ENCODE measurements at places on chromosomes 5 and 9. TPM values are rescaled to one million over a fixed set of nuclear protein-coding genes. Genes with fewer than 3 reads are reported as not detected.

- DNase-seq: no peak
Observed at GRCh38 chr5:129271308-129271707, 176.8 kb downstream of the ISOC1 start.

DNA sequence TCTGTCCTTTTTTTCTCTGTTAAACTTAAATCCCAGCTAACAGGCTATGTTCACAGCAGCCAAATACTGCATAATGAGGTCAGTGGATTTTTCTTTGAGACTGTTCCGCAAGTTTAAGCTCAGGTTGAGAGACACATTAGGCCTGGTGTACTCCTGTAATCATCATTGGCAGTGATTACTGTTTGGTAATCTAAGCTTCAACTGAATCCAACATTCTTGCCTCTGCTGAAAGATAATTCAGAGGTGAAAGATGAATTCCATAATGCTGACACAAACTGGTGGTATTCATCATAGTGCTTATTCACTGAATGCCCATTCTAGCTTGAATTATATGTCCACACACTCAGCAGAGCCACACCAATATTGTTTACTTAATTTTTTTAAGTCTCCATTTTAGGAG lies 108.5 kb downstream of the NFIB start:
- DNase-seq: no peak

DNA sequence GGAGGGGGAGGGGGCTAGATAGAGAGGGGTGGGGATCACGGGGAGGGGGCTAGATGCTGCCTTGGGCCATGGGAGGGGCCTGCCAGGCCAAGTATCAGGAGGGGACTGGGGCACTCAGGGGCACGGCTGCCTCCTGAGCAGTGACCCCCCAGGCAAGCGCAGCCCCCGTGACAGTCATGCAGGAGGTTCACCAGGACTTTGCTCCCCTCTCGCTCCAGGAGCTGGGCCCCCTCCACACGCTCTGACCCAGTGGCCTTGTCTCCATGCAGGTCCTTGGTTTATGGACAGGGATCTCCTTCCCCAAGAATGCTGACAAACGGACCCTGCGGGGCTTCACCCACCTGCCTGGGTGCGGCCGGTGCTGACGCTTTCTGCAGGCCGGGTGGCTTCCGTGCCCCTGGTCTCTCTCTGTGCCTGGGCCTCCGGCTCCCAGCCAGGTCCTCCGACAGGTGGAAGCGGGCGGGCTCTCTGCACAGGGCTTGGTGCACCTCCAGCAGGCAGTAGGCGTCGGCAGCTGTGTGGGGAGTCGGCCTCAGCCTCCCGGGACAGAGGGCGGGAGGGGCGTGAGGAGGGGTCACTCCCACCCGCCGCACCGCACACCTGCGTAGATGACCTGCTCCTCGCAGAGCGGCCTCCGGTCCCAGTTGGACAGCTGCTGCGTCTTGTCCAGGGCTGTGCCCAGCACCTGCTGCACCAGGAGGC lies 46.8 kb upstream of the NRARP start:
- no peak for DNase-seq

- DNase-seq: no peak
Observed at GRCh38 chr5:179237770-179238627, 107.3 kb downstream of the ADAMTS2 start.

DNA sequence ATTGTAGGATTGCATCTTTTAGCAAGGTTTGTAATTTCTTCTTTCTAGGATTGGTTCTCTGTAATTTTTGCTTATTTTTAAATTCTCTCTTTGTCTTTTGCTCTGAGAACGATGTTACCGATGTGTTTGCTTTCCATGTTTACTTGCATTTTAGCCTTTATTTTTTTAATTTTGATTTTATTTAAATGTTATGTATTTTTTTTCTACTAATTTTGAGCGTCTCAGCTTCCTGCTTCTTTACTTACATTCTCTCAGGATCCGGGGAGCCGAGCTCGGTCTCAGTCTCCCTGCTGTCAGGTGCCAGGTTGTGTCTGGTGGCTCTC lies 20.9 kb downstream of the ANXA2R start:
- DNase-seq: no peak

DNA sequence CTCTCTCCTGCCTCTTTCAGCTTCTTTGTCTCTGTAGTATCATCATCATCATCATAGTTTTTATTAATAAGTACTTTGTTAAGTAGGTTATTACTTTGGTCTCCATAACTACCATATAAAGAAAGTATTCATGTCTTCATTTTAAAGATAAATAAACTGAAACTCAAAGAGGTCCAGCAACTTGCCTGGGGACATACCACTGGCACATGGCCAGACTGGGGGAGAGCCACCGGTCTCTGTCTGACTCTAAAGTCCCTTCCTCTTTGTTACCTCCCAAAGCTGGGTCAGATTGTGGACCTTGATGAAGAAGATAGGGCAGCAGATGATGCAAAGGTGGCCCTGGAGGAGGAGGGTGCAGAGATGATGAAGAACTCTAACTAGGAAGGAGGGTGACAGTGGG lies 8.5 kb downstream of the CDX1 start:
- DNase-seq: no peak

GRCh38 chr5:17396247-17396646 lies 101.8 kb upstream of the TAF11L2 start:
- no peak for DNase-seq

DNA sequence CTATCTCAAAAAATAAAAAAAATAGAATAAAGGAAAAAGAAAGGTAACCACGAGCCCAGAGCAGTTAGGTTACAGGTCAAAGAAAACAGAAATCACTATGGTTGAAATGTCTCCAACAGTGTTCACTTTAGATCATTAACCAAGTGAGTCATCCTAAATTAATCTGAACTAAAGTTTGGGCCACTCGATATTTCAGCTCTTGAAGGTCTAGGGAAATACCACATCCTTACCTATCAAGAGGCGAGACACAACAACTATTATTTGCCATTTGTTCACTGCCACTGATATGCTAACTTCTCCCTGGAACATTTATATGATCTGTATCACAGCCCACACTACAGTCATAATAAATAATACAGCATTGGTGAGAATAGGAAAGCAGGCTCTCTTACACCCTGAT lies 111.3 kb upstream of the NR5A1 start:
- no peak for DNase-seq

DNA sequence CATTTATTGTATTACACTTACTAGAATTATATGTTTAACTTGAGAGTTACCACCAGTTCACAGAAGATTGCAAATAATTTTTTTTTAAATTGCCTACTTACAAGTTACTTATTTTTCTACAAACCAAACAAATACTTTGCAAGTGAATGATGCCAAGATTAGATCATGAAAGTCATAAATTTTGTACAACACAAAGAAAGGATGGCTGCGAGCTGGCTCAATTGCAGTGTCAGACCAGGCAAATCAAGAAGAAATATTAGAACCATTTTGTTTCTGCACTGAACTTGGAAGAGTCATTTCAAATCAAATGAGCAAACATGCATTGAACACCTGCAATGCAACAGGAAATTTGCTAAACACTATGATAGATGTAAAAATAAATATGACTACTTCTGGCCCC lies 97.3 kb downstream of the PLCXD3 start:
- DNase-seq: no peak

CEL gene
- total RNA-seq: 1.9 TPM

CAMK2A gene
- total RNA-seq: not detected

TTLL11 gene
- total RNA-seq: 2.2 TPM

SPAAR gene
- not detected for total RNA-seq

MEIKIN gene
- not detected for total RNA-seq

All from activated CD8-positive, alpha-beta memory T cell treated with anti-CD3 and anti-CD28 coated beads, Interleukin-2, amount 10 ng/mL, durations not matched to agents 7 days and 5 days (primary cell).